Activated CD4-positive, alpha-beta T cell treated with anti-CD3 and anti-CD28 coated beads, Interleukin-2, Interleukin-4, amounts not matched to agents 100 ng/mL and 50 ng/mL, durations not matched to agents 16 hours and 8 hours (primary cell): ENCODE measurements at places on chromosomes 11 and 22.

GRCh38 chr11:33437529-33437928, 180.3 kb downstream of the HIPK3 start:
- DNase-seq = no peak

DNA sequence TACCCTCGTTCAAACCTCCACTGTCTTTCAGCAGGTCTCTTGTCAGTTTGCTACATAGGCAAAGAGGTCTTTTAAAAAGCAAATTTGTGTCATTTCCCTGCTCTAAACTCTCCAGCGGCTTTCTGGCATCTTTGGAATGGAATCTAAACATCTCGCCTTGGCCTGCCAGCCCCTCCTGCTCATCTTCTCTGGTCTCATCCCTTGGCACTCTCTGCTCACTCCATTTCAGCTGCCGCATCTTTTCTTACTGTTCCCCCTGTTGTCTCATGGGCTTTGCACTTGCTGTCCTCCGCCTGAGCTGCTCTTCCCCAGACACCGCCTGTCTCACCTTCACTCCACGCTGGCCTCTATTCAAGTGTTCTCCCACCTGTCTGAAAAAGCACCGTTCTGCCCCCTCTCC, 46.6 kb downstream of the BMAL1 start:
- DNase-seq = no peak

GRCh38 chr11:104058680-104059079, 22.2 kb downstream of the DDI1 start:
- no peak for DNase-seq

GRCh38 chr22:28899199-28899853, 16.0 kb downstream of the ZNRF3 start:
- DNase-seq = peak; percentile 39

DNA sequence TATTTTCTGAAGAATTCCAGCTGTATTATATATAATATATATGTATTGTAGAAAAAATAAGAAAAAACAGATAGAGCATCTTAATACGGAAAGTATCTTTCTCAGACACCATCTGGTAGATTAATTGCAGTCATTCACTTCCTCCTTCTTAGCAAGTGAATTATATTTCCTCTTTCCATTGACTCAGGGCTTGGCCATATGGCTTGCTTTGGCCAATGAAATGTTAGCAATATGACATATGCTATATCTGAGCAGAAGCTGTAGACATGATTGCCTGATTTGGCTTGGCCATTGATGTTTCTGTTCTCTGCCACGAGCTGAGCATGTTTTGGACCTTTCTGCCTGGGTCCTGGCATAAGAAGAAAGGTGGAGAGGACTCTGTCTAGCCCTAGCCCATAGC, 34.4 kb upstream of the ZBED5 start:
- no peak for DNase-seq
